ENCODE measurements at places on chromosomes 12 and 14. TPM values are rescaled to one million over a fixed set of nuclear protein-coding genes. Genes with fewer than 3 reads are reported as not detected.

The PLEKHD1 gene
- not detected for total RNA-seq

The ACOT4 gene
- 1.2 TPM for total RNA-seq

The SLC25A47 gene
- total RNA-seq = not detected

The CCDC196 gene
- not detected for total RNA-seq

The ACIN1 gene
- total RNA-seq = 101 TPM

The CCNT1 gene
- 23.8 TPM for total RNA-seq
